GM20000 (cell line): ENCODE measurements at places on chromosomes 3 and 15.

- DNase-seq: peak; percentile 19
Measured at GRCh38 chr3:45462522-45463265, 74.3 kb downstream of the LARS2 start.

GRCh38 chr15:74680456-74680855 lies 15.4 kb downstream of the EDC3 start:
- no peak for DNase-seq

DNA sequence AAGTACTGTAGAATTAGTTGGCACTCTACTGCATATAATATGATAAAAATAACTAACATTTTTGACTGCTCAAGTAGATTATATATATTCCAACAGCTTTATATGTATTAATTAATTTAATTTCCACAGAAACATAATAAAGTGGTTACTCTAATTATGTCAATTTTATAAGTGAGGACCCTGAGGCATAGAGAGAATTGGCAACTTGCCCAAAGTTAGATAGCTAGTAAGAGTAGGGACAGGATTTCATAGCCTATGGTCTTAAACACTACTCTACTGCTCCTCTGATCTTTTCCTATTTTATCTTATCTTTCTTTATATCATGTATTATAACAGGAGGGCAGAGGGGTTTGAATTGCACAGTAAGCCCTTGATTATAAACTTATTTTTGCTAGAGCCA lies 418.7 kb upstream of the SGO1 start:
- DNase-seq: no peak

DNA sequence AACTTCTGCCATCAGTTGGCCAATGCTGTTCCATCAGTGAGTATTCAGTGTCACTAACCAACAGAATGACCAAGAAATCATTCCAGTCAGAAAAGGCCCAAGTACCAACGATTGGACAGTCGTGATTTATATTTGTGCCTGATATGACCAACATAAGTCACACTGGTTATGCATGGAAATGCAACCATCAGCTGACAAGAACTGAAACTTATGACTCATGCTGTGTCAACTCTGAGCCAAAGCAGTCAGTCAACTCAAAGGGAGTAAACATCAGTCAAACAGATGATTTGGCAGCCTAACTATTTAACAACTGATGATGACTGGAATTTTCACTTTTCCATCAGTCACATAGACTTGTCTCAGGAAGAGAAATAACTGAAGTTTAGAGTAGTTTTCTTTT lies 142.4 kb downstream of the ANXA2 start:
- peak; percentile 49 for DNase-seq

- DNase-seq: no peak
Measured at GRCh38 chr15:60124460-60125070, 120.5 kb downstream of the FOXB1 start.

DNA sequence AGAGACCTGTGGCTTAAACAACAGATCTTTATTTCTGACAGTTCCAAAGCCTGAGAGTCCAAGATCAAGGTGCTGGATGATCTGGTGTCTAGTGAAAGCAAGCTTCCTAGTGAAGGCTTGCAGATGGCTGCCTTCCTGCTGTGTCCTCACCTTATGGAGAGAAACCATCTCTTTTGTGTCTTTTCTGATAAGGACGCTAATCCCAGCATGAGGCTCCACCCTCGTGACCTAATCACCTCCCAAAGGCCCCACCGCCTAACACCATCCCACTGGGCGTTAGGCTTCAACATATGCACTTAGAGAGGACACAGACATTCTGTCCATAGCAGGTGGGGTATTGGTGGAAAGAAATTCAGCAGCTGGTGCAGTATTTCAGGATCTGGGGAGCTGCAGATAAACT lies 19.8 kb upstream of the LYSMD4 start:
- no peak for DNase-seq

- peak; percentile 32 for DNase-seq
Measured at GRCh38 chr3:136042608-136043221, 77.2 kb downstream of the PPP2R3A start.

- DNase-seq: no peak
Measured at GRCh38 chr3:14210843-14211594, 32.4 kb downstream of the LSM3 start.

DNA sequence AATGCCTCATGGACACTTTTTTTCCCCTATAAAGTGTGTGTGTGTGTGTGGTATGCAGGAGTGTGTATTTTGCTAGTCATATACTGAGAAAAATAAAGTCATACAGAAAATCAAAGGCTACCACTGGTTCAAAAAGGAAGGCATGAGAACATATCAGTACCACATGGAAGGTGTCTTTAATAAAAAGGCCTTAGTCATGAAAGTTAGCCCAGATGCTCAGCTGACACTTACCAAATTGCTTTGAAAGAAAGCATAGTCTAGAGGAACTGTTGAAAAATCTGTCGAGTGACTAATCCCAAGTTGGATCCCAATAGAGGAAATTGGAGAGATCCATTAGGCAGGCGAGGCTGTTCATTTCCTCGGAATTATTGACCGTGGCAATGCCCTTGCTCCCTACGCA lies 432.9 kb upstream of the CFAP20DC start:
- no peak for DNase-seq

DNA sequence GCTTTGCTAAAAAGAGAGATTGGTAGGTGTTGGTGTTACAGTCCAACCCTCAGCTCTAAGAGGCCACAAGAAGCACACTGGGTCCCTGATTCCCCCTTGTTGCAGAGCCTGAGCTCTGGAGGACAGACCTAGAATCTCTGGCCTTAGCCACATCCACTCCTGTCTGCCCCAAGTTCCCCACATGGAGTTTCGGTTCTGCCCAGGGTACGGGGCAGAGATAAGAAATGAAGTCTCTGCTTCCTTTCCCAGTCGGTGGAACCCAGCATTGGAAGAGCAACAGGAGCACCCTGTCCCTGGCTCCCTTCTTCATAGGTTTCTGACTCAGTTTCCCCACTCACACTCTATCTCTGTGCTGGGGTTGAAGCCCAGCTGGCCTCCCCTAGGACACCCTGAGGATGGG lies 13.2 kb downstream of the PRR23E start:
- no peak for DNase-seq

GRCh38 chr15:80578206-80578595 lies 116.9 kb upstream of the ABHD17C start:
- no peak for DNase-seq

DNA sequence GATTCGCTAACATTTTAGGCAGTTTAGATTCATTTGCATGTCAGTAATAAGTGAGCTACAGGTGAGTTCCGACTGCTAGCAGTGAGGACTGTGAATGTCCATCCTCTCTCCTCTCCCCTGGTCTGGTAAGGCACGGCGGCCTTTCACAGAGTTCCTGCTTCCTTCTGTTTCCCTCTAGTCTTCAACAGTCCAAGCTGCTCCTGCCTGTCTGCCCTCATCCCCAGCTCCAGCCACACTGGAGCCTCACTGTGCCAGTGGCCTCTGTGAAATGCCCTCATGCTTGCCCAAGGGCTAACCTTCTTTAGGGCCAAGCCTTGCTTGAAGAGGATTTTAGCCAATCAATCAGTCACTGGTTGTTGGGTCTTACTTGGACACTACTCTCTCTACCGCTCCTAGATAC lies 145.8 kb upstream of the BHLHE40 start:
- DNase-seq: no peak

DNA sequence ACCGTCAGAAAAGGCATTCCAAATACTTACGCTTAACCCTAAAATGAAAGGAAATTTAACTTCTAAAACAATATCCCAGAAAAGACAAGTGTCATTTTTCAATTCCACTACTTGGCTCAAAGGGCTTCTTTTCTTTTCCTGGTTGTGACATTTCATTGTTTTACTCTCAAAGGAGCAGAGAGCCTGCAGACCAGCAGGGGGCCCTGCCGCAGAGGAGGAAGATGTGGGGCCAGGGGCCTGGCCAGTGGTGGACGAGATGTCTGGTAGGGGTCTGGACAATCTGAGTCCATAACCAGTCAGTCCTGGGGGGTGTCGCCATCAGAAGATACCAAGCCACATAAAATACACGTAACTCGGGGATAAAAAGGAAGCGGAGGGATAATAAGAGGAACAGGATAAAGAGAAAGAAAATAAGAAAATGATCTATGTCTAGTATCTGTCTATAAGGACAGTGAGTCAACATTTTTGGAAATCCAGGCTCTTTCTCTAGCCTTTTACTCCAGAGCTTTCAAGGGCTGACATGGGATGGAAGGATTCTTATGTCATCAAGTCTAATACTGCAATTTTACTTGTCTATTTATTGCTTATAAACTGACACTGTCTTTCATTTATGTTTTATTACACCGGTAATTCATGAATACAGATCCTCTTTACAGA lies 54.2 kb upstream of the ARHGEF3 start:
- peak; percentile 27 for DNase-seq

- DNase-seq: no peak
Measured at GRCh38 chr15:43493703-43494472, 932 bp upstream of the TP53BP1 start.

GRCh38 chr3:72995337-72995736 lies 1.3 kb upstream of the PPP4R2 start:
- no peak for DNase-seq

DNA sequence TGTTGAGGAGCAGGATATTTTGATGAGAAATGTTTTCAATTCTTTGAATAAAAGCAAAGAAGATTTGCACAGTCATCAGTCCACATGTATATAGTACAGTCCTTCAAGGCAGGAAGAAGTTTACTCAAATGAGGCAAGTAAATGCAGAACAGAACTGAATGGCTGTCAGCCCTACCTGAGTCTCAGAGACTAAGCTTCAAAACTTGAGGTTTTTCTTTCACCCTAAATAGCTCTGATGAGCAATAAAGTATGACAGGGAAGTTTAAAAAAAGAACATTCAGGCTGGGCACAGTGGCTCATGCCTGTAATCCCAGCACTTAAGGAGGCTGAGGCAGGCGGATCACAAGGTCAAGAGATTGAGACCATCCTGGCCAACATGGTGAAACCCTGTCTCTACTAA lies 232.5 kb downstream of the SUCLG2 start:
- no peak for DNase-seq

GRCh38 chr3:196311-197148 lies at the start of gene CHL1:
CHL1 (plus strand) TSS chr3:196763; CDS start chr3:319777, 123,014 bp downstream.
- peak; percentile 41 for DNase-seq

- DNase-seq: no peak
Measured at GRCh38 chr3:141797819-141798447, 34.7 kb downstream of the GRK7 start.

- DNase-seq: no peak
Measured at GRCh38 chr15:81047928-81048327, 47.2 kb downstream of the TLNRD1 start.

DNA sequence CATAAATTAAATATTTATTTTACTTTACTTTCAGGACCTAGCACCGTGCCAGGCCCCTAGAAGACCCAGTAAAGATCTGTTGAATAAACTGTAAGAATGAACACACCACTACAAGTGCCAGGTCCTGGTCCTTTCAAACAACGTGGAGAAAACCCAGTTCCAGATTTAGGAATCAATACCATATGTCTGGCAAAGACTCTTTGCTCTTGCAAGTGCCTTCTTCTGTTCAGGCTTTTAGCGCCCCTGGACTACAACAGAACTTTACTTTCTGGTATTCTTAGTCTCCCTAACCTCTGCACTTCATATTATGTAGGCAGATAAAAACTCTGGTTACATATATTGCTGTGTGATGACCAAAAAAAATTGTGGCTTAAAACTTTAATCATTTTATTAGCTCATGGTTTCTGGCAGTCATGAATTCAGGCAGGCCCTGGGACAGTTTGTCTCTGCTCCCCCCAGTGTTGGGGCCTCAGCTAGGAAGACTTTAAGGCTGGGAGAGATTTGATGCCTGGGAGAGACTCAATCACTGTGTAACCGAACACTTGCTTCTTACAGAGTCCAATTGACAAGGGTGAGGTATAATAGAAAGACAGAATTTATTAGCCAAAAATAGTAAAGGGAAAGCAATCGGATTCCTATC lies 2.9 kb upstream of the PSMA4 start:
- no peak for DNase-seq

DNA sequence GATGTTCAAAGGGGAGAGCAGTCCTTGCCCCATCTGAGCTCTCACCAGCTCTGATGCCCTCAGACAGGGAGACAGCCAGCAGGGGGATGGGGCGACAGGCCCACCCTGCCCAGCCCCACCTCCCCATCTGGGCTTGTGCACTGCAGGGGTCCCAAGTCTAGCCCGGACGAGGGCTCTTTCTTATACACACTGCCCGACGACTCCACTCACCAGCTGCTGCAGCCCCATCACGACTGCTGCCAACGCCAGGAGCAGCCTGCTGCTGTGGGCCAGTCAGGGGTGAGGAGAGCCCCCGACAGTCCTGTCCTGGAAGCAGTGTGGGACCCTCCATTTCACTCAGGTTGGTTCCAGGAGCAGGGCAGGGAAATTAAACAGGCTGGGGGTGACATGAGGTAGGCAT lies 73.9 kb downstream of the BOC start:
- DNase-seq: no peak

GRCh38 chr3:158260392-158260791 lies 150.5 kb downstream of the RSRC1 start:
- no peak for DNase-seq

DNA sequence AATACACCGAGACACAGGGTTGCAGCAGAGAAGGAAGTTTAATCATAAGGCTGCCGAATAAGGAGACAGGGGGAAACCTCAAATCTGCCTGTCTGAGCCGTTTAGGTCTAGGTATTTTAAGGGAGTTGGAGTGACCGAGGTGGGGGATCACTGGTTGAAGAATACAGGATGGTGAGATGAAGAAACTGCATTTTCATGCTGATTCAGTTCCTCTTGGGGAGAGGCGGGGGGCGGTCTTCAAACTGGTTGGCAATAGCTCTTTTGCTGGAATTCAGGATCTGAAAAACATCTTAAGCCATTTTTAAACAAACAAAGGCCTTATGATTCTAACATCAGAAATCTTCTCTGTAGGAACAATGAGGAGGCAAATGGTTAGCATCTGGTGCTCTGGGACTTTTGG lies 699.5 kb upstream of the CFAP20DC start:
- no peak for DNase-seq

GRCh38 chr3:183924956-183925355 lies 40.3 kb upstream of the PARL start:
- DNase-seq: no peak

DNA sequence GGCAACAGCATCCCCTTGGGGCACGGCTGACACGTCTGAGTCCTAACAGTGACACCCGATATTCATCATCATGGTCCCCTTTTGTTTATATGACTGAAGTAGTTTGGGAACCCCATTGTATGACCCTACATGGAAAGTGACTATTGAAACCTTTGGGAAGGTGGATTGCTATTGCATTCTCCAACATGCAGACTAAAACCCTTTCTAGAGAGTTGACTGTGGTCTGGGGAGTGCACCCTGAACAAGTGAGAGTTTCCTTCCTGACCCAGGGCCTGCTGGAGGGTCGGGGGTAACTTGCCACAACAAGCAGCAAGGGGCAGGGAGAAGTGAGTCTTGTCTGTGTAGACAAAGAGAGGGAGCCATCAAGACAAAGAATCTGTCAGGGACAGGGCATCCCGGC lies 54.4 kb downstream of the ISG20 start:
- DNase-seq: no peak

- DNase-seq: no peak
Measured at GRCh38 chr3:35709691-35710090, 70.4 kb downstream of the ARPP21 start.

GRCh38 chr15:51253366-51253765 lies 85.0 kb downstream of the CYP19A1 start:
- no peak for DNase-seq
